GM18507 (cell line): ENCODE measurements at places on chromosomes 11 and 22.

DNA sequence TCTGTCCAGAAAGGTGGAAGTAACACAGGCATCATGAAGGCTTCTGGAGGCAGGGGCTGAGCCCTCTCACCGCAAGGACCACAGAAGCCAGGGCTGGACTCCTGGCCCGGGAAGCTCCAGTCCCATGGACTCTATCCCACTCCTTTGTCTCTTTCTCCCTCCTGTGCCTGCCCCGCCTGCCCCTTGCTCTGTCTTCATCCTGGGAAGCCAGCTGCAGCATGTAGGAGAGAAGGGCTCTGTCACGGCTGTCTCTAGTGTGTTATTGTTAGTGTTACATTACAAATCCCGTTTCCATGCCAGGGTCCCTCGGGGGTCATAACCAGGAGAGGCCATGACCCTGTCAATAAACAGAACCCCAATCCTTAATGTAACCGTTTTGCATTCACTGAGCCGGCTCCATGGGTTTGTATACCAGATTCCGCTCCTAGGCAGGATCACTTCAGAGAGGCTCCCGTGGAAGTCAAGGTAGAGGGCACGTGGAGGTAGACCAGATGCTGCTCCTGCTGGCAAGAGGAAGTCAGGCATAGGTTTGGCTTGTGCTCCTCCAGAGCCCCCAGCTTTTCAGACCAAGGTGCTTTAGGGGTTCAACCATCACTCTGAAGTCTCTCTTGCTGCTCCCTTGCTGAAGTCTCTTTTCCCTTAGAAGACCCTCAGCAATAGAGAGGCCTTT is 293.2 kb downstream of the ETS1 start:
- no peak for DNase-seq

GRCh38 chr11:133403900-133404299 is 128.4 kb downstream of the OPCML start:
- no peak for DNase-seq

GRCh38 chr11:132772703-132773545 is 759.4 kb downstream of the OPCML start:
- DNase-seq = no peak

DNA sequence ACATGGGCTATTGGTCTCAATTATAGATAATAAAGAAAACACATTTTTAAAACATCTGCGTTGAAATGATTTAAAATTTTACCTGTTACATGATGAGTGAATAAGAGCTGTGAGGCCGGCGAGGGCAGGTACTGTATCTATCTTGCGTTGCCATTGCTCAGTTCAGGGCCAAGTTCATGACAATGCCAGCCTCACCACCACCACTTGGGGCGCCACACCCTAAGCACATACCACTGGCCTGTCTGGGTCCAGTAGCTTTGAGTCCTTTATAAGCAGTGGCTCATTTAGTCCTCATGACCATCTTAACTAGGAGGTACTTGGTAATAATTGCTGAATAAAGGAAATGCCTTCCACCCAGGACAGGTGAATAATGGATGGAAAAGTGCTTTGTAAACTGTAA is 14.5 kb upstream of the MB start:
- no peak for DNase-seq

GRCh38 chr22:36277482-36278291 is 24.8 kb downstream of the APOL1 start:
- peak; percentile 69 for DNase-seq

GRCh38 chr22:39519681-39520225 is 609 bp upstream of the ATF4 start:
- DNase-seq = peak; percentile 95

- no peak for DNase-seq
Measured at GRCh38 chr11:46963844-46964243, 27.3 kb downstream of the CSTPP1 start.

- DNase-seq = no peak
Measured at GRCh38 chr11:1340111-1340510, 30.7 kb upstream of the TOLLIP start.

DNA sequence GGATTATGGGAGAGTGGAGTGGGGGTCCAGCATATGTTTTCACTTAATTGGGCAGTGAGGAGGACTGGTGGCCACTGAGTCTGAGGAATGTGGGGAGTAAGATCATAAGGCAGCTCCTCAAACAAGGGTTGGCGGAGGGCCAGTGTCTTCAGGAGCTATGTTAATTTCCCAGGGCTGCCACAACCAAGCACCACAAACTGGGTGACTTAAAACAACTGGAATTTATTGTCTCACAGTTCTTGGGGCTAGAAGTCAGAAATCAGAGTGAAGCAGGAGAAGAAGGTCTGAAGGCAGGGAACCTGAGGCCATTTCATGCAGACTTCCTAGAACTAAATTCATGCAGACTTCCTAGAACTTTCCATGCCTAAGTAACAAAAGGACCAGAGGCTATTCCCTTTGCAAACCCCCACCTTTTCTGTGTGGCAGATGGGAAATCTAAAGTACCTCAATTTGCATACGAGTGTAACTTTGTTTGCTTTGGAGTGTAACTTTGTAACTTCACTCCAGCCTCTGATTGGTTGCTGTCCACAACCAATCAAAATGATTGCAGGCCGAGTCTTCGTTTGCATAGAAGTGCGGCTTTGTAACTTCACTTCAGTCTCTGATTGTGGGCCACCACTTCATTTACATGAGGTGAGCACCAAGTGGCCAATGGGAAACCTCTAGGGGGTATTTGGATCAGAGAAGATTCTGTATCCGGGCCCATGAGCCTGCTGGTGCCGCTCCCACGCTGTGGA is 50.5 kb upstream of the ZBED5 start:
- DNase-seq = no peak

- no peak for DNase-seq
Measured at GRCh38 chr11:118921929-118922744, 3.6 kb downstream of the BCL9L start.

DNA sequence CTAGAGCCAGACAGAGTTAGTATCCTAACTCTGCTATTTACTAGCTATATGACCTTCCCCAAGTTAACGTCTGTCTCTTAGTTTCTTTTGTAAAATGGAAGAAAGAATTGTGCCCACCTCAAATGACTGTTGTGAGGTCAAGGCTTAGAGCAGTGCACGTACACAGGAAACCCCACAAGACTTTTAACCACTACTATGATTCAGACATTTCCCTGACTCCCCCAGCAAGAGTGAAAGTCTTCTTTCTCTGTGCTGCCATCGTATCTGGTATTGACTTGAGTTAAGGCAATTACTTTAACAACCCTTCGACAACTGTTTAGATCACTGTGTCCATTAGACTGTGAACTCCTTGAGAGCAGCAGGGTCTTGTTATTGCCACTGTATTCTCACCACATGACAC is 2.6 kb upstream of the OR52W1 start:
- DNase-seq = no peak

DNA sequence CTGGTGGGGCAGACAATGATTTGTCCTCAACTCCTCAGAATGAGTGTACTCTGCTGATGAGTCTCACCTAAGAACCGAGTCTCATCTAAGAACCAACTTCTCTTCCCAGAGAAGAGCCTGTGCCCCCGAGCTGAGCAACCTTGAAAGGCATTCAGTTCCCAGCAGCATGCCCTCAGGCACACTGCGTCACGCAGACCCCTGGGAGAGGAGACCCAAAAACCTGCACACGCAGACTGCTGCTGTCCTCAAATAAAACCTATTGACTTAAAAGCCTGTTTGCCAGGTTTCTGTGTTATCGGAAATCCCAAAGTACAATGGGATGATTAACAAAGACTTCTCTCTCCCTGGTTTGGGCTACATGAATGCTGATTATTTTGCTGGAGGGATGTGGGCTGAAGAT is 121.2 kb downstream of the C11orf58 start:
- DNase-seq = no peak

DNA sequence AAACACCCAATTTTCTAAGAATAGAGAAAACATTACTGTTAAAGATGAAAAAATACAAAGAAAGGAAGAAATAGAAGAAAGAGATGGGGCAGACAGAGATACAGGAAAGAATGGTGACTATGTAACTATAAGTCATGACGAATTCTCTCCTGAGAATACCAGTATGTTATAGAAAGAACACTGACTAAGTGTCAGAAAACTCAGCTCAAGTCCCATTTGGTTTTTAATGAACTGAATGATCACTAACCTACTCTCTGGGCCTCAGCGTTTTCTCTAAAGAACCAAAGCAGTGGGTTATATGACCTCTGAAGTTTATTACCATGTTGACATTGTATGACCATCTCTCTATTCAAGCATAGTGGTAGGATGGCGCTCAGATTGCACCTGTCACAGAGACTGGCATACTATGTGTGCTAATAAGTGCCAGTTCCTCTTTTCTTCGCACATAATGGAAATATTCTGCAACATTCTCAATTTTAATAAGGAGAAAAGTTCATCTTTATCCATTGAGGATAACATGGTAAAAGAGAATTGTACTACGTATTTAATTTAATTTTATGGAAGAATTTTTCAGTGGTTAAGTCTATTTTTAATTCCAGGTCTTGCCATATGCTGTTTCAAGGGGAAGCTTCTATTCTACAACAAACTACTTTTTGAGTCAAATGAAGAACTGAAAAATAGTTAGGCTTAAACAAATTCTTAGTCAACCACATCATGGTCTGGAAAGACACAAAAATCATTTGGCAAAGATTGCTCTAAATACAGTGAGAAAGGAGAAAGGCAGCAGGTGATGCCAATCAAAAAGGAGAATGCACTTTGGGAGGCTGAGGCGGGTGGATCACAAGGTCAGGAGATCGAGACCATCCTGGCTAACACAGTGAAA is 25.0 kb upstream of the EED start:
- no peak for DNase-seq

DNA sequence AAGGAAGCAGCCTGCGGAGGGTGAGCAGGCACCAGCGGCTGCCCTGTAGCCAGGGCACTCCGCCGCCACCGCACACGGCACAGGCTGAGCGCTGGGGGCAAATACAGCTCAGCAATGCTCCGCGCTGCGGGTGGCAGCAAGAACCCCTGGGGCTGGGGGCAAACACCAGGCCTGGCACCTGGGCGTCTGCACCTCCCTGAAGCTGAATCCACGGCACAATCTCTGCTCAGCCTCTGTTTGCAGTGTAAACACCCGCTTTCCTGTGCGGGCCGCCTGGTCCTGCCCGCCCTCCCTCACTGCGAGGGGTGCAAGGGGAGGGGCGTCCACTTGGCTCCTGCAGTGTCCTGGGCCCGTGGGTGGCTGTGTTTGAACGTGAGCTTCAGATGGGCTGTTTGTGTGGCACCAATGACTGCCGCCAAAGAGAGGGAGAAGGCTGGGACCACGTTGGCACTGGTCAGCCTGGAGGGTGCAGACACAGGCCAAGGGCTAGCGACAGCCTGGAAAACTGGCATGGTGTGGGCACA is 14.8 kb upstream of the MPPED1 start:
- no peak for DNase-seq

GRCh38 chr11:29781268-29781667 is 235.6 kb downstream of the KCNA4 start:
- DNase-seq = no peak

- DNase-seq = no peak
Measured at GRCh38 chr11:1839204-1839923, 583 bp downstream of the TNNI2 start.

GRCh38 chr22:19480173-19480568 is 451 bp downstream of the CDC45 start:
- no peak for DNase-seq

DNA sequence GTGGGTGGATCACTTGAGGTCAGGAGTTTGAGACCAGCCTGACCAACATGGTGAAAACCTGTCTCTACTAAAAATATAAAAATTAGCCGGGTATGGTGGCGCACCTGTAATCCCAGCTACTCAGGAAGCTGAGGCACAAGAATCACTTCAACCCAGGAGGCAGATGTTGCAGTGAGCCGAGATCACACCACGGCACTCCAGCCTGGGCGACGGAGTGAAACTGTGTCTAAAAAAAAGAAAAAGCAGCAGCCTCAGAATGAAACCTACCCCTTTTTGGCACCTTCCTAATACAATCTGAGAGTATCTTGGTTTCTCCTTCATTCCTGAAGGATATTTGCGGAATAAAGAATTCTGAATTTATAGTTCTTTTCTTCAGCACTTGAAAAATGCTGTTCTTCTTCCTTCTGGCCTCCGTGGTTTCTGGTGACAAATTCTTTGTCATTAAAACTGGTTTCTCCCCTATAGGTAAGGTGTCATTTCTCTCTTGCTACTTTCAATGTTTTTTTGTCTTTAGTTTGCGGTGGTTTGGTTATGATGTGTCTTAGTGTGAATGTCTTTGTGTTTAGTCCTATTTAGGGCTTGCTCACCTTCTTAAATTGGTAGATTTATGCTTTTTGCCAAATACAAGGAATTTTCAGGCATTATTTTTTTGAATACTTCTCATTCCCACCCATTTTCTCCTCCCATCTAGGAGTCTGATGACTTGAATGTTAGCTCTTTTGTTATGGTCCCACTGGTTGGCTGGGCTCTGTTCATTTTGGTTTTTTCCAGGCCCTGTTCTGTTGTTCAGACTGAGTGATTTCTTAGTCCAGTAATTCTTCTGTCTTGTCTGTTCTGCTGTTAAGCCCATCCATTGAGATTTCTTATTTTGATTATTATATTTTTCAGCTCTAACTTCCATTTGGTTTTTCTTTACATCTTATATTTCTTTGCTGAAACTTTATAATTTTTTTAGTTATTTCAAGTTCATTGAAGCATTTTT is 15.4 kb downstream of the ASRGL1 start:
- DNase-seq = no peak

DNA sequence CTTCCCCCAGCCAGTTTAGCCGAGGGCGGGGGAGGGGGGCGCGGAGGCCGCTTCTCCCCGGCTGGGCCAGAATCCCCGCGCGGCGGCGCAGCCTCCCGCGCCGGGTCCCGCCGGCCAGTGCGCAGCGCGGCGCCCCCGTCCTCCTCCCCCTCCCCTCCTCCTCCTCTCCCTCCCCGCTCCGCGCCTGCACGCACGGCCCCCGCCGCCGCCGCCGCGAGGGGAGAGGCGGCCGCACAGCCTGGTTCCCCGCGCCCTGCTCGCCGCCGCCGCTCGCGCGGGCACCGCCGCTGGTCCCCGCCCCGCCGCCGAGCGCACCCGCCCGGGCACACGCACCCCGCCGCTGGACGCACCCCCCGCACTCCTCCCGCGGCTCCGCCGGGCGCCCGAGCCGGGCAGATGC is at the start of gene FLRT1:
Gene FLRT1 (plus strand): TSS at position 356 of the 400 bp plus-strand sequence. CDS start 80,337 bp downstream, outside the sequence.
- DNase-seq = no peak

DNA sequence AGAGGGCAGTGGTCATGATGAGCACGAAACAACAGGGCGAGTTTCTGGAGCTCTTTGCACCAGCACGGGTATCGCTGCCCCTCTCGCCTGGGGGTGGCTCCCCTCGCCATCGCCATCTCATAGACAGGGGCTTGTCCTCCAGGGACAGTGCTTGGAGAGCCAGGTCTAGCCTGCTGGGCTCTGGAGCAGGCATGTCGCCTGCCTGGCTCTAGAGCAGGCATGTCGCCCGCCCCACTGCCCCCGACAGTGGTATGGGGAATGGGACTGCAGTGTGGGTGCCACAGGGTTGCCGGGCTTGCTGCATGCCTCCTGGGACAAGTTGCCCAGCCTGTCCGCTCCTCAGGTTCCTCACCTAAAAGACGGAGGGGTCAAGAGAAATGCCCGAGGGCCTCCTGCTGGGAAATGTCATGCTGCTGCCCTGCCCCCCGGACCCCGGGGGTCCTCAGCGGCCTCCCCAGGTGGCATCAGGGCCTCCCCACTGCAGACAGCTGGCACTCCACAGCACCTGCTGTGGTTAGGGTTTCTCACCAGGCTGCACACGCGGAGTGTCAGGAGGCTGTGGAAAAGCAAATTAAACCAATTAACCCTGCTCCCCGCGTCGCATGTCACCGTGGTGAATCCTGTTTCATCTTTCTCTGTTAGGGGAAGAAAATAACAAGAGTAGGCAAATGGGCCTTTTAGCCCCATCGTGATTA is 403.0 kb downstream of the TBC1D22A start:
- DNase-seq = no peak
